ENCODE measurements at places on chromosomes 7 and 10.

GRCh38 chr10:25725917-25726716 lies 207.9 kb upstream of the MYO3A start:
- DNase-seq = peak; percentile 74

DNA sequence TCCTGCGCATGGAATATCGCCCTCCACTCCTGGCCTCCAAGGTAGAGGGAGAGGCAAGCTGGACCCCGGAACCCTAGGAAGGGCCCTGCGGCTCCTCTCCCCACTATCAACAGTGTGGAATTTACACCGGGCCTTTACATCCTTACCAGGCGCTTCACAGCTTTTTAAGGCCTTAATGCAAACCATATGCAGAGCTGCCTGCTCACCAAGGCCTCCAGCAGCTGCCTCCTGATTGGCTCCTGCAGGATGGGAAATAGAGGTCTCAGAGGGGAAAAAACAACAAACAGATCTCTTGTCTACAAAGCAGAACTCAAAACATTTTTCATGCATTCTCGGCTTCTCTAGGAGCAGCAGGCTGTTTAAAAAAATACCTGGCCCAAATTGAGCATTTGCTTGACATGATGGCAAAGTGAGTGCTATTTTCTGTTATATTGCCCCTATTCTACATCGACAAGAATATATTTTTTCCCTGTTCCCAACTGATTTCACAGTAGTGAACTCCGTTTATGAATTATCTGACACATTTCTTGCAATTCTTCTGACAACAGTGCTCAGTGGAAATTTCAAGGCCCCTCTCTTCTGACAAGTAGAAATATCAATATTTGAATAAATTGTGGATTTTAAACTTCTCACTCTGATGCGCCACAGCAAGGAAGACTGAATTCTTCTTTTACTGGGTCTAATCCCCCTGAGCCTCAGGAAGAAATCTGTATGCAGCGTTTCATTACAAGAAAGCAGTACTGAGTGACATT lies 51.7 kb downstream of the EBF3 start:
- no peak for DNase-seq

GRCh38 chr7:40175725-40176510 lies 41.1 kb downstream of the SUGCT start:
- no peak for DNase-seq

GRCh38 chr10:124448696-124449169 lies 1.1 kb downstream of the NKX1-2 start:
- no peak for DNase-seq

- DNase-seq = no peak
Observed at GRCh38 chr7:6243168-6243567, 29.3 kb downstream of the CYTH3 start.

DNA sequence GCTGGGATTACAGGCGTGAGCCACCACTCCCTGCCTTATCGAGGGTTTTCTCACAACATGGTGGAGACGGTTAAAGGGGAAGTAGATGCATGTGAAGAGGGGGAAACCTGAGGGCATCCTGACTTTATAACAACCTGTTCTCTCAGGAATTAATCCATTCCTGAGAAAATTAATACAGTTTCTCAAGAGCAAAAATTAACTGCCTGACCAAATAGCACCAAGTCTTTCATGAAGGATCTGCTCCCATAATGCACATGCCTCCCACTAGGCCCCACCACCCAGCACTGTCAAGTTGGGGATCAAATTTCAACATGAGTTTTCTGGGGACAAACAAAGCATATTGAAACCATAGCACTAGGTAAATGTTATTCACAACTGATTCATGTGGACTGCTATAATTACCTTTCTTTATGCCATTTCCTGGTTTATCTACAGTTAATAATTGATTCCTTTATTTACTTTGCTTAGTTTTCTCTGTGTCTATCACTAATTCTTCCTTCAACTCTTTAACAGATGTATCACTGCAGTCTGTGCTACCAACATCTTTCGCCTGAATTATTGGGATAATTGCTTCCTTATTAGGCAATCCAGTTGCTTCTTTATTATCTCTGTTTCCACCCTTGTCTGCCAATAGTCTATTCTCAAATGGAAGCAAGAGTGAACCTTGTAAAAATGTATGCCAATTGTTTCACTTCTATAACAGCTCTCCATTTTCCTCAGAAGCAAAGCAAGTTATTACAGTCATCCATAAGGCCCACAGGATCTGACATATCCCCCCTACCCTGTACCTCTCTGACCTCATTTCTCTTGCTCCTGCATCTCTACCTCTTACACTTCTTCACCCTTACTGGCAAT lies 12.9 kb upstream of the MICU1 start:
- DNase-seq = no peak

- DNase-seq = no peak
Observed at GRCh38 chr7:37438906-37439652, 9.6 kb downstream of the ELMO1 start.

DNA sequence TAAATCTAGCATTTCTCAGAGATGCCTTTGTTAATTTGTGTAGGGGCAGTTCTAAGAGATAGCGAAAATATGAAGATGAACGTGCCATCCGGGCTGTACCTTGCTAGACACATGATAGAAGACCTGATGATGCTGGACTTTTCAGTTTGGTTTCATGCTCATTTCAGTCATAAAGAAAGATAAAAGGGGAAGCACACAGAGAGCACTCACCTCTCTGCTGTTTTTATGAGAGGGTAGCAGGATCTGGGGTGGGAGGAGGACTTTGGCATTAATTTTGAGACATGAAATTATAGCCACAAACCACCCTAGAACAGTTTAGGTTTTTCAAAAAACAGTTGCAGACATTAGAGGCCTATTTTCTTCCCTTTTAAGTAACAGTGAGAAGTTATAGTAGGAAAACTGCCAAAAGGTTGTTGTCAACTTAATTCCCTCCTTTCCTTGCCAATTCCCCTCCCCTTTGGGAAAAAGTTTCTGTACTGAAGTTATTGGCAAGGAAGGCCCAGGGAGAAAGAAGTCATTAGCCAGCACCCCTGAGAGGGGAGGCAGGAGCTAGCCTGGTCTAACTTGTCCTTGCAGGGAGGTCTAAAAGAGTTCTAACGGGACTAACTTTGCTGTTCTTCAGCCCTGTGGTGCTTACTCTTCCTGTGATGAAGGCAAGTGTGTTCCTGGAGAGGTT lies 2.6 kb downstream of the ST7 start:
- DNase-seq = peak; percentile 63

GRCh38 chr7:92754919-92755581 lies 81.3 kb downstream of the CDK6 start:
- DNase-seq = no peak

- no peak for DNase-seq
Observed at GRCh38 chr10:88440541-88440940, 142.6 kb downstream of the RNLS start.

GRCh38 chr7:50610521-50611277 lies 45.5 kb upstream of the DDC start:
- peak; percentile 81 for DNase-seq

- DNase-seq = no peak
Observed at GRCh38 chr7:47936323-47936722, 11.9 kb downstream of the PKD1L1 start.

GRCh38 chr7:17598305-17598704 lies 299.9 kb downstream of the AHR start:
- no peak for DNase-seq

DNA sequence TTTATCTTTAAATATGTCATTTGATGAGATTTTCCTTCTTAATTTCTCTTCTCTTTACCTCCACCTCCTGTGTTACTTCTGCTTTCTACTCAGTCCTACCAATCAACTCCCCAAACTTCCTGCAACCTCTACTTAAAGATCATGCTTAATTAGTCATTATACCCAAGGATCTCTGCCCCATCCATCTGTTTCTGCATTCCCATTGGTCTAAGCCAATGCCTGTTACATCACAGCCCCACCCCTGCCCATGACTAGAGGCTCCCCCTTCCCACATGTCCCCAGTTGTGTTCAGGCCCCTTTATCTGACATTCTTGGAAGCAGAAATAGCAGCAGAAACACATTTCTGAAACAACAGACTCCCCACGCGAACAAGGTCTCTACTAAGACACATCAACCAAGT lies 319.1 kb upstream of the NFE2L3 start:
- DNase-seq = no peak

- DNase-seq = peak; percentile 74
Observed at GRCh38 chr10:77386838-77387237, 250.8 kb downstream of the KCNMA1 start.

DNA sequence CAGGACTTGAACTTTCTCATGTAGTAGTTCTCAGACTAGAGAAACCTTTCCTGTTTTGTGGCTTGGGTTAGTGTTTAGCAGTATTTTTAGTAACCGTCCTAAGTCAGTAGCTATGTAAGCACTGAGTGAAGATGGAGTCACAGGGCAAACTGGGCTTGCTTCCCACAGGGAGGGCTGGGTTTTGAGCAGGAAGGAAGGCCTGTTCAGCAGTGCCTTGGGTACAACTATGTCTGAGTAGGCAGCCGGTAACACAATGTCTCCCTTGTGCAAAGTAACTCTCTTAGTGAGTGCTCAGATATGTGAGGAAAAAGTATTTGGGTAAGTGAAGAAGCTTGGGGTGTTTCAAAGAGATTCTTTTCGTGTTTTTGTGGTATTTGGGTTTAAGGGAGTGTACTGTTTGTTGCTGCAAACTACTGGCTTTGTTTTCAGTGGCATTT lies 96.4 kb downstream of the CCSER2 start:
- peak; percentile 97 for DNase-seq

DNA sequence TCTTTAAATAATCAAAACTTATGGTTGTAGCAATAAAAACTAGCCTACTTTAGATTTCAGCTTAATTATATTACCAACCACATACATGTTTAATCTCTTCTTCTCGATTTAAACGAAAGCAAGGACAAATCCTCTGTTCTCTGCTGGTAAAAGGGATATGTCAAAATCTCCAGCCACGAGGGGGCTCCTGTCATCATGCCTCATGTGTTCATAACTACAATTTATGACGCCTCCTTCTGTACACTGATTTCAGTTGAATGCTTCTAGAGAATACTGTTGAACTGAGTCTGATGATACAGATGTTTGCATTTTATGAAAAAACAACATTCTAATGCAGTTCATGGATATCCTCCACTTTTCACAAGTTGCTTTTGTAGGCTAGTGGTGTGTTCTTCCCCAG lies 220.0 kb upstream of the DPP6 start:
- no peak for DNase-seq

DNA sequence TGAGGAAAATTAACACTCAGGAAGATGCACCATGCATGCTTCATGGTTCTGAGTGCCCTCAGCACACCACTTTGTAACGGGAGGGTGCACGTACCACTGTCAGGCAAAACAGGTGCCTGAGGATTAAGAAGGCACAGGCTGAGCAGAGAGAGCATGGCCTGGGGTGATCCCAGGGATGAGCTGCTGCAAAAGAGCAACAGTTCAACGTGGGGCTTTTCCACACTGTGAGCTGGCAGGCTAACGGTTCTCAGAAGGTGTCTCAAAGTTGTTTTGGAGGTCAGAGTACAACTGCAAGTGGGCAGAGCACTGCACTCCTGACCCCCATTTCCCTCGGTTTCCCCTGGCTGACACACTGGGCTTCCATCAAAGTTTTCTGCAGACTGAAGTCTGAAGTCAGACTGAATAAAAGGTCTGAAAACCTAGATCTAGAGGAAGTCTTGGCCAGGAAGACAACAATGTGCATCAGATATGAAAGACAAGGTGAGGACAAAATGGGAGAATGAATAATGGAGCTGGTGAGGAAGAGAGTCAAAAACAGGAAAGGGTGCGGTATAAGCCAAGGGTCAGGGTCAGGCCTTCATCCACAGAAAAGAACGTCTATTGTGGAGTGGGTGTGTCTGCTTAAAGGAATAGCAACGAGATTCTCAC lies 20.5 kb downstream of the ZNF438 start:
- peak; percentile 72 for DNase-seq

DNA sequence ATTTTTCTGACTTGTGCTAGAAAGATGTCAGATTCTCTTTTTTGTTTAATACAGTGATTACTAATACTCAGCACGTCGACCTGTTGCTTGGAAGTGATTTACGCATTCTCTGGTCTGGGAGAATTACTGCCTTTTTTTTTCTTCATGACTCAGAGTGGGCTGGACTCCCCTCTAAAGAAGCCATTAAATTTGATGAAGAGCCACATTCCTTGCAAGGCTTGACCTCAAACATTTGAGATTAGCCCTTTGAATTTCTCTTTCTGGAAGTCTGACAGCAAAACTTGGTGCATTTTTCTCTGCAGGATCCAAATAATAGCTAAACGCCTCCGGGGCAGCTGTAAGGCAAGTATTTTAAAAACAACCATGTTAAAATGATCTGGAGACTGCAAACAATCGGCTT lies 171.6 kb downstream of the GALNT17 start:
- no peak for DNase-seq

DNA sequence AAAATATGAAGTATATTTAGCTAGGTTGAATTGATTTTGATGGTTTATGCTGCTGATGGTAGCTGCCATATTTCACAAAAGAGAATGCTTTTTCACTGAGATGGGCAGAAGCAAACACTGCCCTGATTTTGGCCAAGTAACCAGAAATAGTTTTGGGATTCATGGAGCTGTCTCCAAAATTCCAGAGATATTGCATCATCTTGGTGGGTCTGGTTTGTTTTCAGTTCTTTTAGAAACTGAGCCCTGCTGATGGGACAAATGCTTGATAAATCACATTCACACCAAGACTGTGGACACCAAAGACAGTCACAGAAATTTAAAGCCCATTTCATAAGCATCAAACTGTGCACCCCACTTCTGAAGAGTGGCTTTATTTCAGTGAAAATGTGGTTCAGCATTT lies 140.5 kb downstream of the BICC1 start:
- peak; percentile 58 for DNase-seq

DNA sequence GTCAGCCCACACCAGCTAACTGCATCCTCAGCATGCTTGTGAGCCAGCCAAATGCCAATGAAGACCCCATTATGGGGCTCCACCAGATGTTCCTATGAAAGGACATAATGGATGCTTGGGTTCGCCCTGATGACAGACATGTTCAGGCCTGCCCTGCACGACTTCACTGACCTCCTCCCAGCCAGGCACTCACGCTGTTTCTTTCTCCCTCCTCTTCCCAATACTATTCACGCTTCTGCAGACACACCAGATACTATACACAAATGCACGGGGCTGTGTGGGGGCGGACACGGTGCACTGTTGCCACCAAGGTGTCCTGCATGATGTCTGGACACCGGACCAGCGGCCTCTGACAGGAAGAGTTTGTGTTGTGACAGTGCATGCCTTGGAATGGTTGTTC lies 284.2 kb downstream of the PRPF18 start:
- no peak for DNase-seq

- DNase-seq = no peak
Observed at GRCh38 chr7:17144322-17144721, 154.1 kb upstream of the AHR start.

Measured in fibroblast of pulmonary artery (primary cell).